LHCN-M2 (cell line): ENCODE measurements at places on chromosomes 7 and 10. TPM values are rescaled to one million over a fixed set of nuclear protein-coding genes. Genes with fewer than 3 reads are reported as not detected.

- DNase-seq = no peak
Measured at GRCh38 chr10:117362313-117362712, 12.9 kb downstream of the PDZD8 start.

DNA sequence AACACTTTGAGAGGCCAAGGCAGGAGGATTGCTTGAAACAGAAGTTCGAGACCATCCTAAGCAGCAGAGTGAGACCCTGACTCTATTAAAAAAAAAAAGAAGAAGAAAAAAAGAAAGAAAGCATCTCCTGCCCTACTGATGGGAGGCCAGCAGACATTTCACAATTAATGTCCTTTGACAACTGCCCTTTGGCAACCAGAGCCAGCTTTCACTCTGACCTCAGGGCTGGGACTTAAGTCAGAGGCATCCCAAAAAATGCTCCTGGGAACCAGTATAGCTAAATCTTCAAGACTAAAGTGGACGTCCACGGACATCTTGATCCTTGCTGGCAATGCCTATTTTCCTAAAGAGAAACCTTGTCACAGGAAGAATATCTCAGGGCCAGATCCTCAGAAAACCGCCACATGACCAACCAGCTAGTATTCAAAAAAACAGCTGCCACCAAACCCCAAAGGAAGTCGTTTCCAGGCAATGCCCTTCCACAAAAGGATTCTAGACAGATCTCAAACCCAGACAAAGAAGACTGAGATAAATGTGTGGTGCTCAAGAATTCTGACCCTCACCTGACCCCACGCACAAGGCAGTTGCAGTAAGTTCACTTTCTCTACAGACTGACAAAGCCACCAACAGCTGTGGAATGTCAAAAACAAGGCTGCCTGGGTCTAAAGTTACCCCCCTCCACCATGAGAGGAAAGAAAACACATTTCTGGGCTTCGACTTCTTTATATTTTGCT, 18.4 kb downstream of the GFRA1 start:
- peak; percentile 87 for DNase-seq

The ZSCAN21 gene
- total RNA-seq = 11.8 and 12.6 TPM in 2 replicates

- DNase-seq = no peak
Measured at GRCh38 chr10:130341356-130341755, 205.2 kb downstream of the GLRX3 start.

The ASZ1 gene
- not detected in 2 replicates for total RNA-seq

The C7orf57 gene
- total RNA-seq = 0.13 and 0.29 TPM in 2 replicates

- DNase-seq = no peak
Measured at GRCh38 chr10:78260141-78260540, 226.5 kb downstream of the RPS24 start.

The ZNF736 gene
- total RNA-seq = 11.0 and 13.1 TPM in 2 replicates

The SNX10 gene
- not detected in 2 replicates for total RNA-seq

DNA sequence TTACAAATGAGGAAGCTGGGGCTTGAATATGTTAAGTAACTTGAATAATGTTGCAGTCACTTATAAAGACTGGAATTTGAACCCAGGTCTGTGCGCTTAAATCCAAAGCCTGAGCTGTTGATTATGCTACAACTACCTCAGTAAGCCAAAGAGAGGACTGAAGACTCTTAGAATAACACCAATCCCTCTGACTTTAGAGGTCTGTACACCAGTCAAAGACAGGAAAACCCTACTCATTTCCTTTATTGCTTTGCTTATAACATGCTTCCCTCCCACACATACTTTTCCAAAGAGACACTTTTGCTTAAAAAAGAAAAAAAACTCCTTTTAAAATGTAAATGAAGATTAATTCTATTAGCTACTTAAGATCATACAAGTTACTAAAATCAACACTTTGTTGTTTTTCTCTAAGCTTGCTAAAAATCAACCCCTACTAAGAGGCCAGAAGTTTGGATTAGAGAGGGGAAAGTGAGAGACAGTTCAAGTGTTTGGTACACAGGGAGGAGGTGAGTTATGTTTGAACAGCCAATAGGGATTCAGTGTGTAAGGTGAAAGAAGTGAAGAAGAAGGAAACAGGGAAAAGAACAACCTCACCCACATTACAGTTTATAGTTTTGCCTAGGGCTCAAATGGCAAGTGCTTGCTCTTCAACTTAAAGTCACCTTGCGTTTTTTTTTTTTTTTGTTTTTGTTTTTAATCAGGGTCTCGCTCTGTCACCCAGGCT, 74.8 kb downstream of the MDH2 start:
- DNase-seq = no peak

- peak; percentile 80 for DNase-seq
Measured at GRCh38 chr7:519484-520390, at the start of gene PDGFA. TSS of gene PDGFA (minus strand) at chr7:519846. CDS start at chr7:519001, 845 bp downstream.

- DNase-seq = peak; percentile 52
Measured at GRCh38 chr7:46680147-46680546, 759.1 kb upstream of the IGFBP3 start.

GRCh38 chr10:90977855-90978486, 57.1 kb upstream of the ANKRD1 start:
- DNase-seq = no peak
